CD4-positive, alpha-beta T cell treated with Interleukin-4 for 1 hour (primary cell): ENCODE measurements at places on chromosomes 2 and 18.

GRCh38 chr18:9575558-9575957, 38.8 kb downstream of the PPP4R1 start:
- peak; percentile 33 for DNase-seq

DNA sequence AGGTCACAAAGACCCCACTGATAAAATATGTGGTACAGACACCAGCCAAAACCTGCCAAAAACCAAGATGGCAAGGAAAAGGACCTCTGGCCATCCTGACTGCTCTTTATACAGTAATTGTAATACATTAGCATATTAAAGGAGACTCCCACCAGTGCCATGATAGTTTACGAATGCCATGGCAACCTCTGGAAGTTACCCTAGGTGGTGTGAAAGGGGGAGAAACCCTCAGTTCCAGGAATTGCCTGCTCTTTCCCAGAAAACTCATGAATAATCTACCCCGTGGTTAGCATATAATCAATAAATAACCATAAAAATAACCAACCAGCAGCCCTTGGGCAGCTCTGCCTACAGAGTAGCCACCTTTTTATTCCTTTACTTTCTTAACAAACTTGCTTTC, 129.8 kb upstream of the EPB41L3 start:
- DNase-seq, result no peak

- no peak for DNase-seq
These were observed 19.9 kb downstream of the TTC32 start for GRCh38 chr2:19881908-19882265.

DNA sequence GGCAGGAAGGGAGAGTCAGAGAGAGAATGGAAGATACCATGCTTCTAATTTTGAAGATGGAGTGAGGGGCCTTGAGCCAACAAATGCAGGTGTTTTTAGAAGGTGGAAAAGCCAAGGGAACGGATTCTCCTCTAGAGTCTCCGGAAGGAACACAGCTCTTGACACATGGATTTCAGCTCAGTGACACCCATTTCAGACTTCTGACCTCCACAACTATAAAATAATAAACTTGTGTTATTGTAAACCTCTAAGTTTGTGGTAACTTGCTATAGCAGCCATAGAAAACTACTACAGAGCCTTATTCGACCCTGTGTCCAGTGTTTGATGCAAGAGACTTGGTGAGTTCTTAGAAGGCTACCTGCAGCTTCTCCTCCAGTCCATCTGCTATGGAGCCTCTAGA, 7.8 kb downstream of the IL1F10 start:
- DNase-seq, result no peak

- DNase-seq, result no peak
These were observed 74.4 kb downstream of the KIAA1328 start for GRCh38 chr18:36903215-36903928.

DNA sequence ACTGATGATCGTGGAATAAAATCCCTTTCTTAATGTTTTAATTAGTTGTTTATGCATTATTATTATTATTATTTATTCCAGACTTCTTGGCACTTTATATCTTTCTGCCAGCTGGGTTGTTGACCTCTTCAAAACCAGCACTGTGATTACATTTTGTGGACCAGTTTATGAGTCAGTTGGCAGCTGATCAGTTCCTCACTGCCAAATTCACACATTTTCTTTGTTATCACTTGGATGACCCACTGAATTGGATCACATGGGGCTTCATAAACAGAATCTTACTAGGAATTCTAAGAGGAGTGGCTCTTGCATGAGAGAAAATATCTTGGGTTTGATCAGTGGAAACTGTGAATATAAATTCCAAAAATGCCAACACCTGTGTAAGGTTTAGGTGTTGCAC, 321.8 kb upstream of the SPRED2 start:
- DNase-seq, result no peak

GRCh38 chr18:58541146-58541788, 87.6 kb downstream of the ALPK2 start:
- DNase-seq, result peak; percentile 51

DNA sequence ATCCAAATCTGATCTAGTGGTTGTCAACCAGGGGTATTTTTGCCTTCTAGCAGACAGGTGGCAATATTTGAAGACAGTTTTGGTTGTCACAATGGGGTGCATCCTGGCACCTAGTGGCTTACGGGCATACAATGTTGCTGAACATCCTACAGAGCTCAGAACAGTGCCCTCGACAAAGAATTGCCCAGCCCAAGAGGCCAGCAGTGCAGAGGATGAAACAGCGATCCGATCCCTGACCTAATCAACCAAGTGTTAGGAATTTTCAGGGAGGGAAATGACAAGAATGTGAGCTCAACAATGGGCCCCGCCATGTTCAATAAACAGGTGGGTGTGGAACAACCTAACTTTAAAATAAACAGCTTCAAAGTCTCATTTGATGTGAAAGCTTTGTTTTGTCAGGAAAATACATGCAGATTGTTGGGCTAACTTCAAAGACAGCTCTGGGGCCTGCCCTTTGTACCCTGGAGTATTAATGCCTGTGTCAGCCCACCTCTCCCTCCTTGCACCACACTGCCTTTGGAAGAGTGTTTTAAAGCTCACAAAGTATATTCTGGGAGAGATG, 22.5 kb upstream of the SCYGR5 start:
- DNase-seq, result no peak

DNA sequence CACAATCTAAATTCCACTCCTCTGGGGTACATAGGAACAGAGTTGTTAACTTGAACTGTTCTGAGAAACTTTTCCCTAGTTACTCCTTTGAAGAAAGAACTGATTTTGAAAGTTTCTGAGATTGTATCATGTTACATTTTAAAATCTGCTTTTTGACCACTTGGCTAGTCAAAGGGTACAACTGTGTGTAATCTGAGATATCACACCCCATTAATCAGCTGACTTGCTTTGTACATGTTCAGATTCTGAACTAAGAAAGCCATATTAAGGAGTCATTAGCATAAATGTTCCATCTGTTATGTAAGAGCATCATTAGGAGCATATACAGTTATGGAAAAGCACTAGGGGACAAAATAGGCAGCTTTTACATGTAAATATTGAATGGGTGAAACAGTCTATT, 3.8 kb upstream of the WDR35 start:
- DNase-seq, result no peak

- DNase-seq, result no peak
These were observed 19.5 kb upstream of the GLS start for GRCh38 chr2:190860985-190861680.
